ENCODE measurements at places on chromosomes 4 and X. TPM values are rescaled to one million over a fixed set of nuclear protein-coding genes. Genes with fewer than 3 reads are reported as not detected.

The SLC16A2 gene
- total RNA-seq: 13.9 TPM

The NSG1 gene
- total RNA-seq: 0.16 TPM

The FGA gene
- not detected for total RNA-seq

The MAGED4B gene
- 7.0 TPM for total RNA-seq

The ADH6 gene
- total RNA-seq: not detected

The TAF9B gene
- total RNA-seq: 15.3 TPM

The UGT8 gene
- 0.13 TPM for total RNA-seq

The CENPI gene
- total RNA-seq: 1.4 TPM

The ALAS2 gene
- total RNA-seq: 1.1 TPM

The HPSE gene
- total RNA-seq: 7.4 TPM

The SPANXC gene
- total RNA-seq: not detected

The PAGE1 gene
- total RNA-seq: not detected

The CPE gene
- total RNA-seq: 90.4 TPM

The CTAG1A gene
- total RNA-seq: not detected

The GAGE12J gene
- total RNA-seq: not detected

The SMIM31 gene
- not detected for total RNA-seq

The DCAF12L1 gene
- total RNA-seq: not detected

The CDKL2 gene
- not detected for total RNA-seq

The LONRF3 gene
- 13.1 TPM for total RNA-seq

The SCML2 gene
- 2.1 TPM for total RNA-seq

The GALNTL6 gene
- 0.16 TPM for total RNA-seq

The PCSK1N gene
- not detected for total RNA-seq

The DMP1 gene
- total RNA-seq: not detected

The ITGB1BP2 gene
- 0.84 TPM for total RNA-seq

The VSIG4 gene
- 448 TPM for total RNA-seq

The BEX5 gene
- total RNA-seq: 1.2 TPM

The BGN gene
- 72.1 TPM for total RNA-seq

The POLR2B gene
- total RNA-seq: 66.9 TPM

The HEPH gene
- 3.9 TPM for total RNA-seq

The NR3C2 gene
- 7.1 TPM for total RNA-seq

The FAM47E gene
- total RNA-seq: 3.3 TPM

The PPP1R2C gene
- not detected for total RNA-seq

The SSX5 gene
- not detected for total RNA-seq

The TENM3 gene
- total RNA-seq: 38.1 TPM

The RPGR gene
- total RNA-seq: 31.2 TPM

The DDX53 gene
- not detected for total RNA-seq
